ENCODE measurements at places on chromosomes 7 and 10. TPM values are rescaled to one million over a fixed set of nuclear protein-coding genes. Genes with fewer than 3 reads are reported as not detected.

DNAH11 gene
- 4.7 TPM for total RNA-seq

UBE2H gene
- 86.5 TPM for total RNA-seq

PTER gene
- 4.8 TPM for total RNA-seq

TMEM184A gene
- total RNA-seq: 0.66 TPM

DKK1 gene
- total RNA-seq: not detected
